Activated CD4-positive, alpha-beta T cell treated with anti-CD3 and anti-CD28 coated beads, Interleukin-2, amount 50 U/mL, for 24 hours (primary cell): ENCODE measurements at places on chromosomes 2 and 18.

- DNase-seq, result no peak
These were observed 235.1 kb downstream of the CDCA7 start for GRCh38 chr2:173589604-173590275.

DNA sequence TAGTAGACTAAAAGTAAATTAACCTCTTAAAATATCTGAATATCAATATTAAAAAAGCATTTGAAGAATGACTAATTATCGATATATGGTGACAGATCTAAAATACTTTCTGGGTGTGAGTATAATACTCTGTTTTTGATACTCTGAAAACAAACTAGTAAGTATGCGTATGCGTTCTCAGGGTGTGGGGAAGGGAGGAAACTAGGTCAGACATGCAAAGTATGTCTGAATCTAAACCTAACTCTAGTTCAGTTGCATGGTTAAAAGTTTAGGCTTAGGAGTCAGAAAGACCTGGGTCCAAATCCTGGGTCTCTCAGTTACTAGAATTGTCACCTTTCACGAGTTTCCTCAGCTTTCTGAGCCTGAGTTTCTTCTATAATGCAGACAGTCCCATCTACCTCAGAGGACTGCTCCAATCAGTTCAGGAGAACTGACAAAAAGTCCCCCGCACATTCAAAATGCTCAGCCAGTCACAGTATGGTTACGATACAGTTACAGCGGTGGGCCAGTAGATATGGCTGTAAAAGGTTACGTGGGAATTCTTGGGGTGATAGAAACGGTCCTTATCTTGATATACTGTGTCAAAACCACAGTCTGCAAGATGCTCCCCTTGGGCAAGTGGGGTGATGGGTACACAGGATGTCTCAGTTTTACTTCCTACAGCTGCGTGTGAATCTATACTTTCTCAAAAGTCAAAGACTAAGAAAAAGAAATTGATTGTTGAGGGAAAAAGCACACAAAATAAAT is 29.2 kb downstream of the UNC50 start:
- no peak for DNase-seq

DNA sequence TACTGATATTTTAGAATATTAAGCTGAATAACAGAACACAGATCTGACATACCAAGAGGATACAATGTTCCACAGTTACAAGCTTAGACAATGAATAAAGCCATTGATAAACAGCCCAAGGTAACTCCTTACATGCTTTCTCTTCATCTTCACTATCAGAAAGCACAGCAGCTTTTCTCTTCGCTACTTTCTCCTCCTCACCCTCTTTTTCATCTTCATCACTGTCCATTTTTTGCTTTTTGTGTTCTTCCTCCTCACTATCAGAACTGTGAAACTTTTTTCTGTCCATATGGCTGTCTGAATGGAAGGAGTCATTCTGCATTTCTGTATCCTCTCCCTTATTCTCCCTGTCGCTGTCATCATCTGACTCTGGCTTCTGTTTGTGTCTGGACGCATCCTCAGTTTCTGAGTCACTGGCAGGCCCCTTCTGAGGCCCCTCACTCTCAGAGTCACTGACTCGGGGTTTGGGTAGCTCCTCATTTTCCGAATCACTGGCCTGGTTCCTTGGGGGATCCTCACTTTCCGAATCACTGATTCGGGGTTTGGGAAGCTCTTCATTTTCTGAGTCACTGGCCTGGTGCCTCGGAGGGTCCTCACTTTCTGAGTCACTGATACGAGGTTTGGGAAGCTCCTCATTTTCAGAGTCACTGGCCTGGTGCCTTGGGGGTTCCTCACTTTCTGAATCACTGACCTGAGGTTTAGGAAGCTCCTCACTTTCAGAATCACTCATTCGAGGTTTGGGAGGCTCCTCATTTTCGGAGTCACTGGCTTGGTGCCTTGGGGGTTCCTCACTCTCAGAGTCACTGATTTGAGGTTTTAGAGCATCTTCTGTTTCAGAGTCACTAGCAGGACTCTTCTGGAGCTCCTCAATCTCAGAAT is 21.5 kb downstream of the IWS1 start:
- no peak for DNase-seq

- DNase-seq, result no peak
These were observed 99.6 kb downstream of the METTL8 start for GRCh38 chr2:171334171-171334570.

DNA sequence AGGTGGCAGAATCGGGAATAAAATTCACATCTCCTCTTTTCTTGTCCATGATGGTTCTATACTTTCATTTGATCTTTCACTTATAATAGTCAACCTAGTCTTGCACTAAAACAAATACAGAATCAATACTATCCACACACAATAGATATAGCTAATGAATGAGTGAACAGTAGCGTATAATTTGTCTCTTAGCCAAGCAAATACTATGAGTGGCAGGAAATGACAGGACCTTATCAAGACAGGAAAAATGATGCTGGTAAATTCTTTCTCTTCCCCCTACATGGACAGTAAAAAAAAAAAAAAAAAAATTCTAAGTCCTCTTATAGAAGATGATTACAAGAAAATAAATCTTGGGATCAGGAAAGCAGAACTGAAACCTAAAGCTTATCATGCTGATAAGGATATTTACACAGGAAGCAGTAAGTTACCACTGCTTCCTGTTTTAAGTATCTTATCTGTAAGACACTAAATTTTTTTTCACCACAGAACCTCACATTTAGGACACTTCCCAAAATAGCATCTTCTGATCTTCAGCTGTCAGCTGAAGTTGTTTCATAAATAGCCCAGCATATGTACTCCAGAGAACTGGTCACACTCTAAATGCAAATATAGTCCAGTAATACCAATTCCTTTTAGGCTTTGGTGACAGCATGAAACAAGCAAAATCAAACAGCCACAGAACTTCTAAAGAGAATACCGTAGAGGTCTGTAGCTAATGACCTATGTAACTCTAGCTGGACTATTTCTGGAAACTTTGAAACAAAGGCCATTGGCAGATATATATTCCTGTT is 27.0 kb downstream of the IRS1 start:
- DNase-seq, result no peak
